Smooth muscle cell of the brain vasculature (primary cell): ENCODE measurements at places on chromosomes 1 and 21.

DNA sequence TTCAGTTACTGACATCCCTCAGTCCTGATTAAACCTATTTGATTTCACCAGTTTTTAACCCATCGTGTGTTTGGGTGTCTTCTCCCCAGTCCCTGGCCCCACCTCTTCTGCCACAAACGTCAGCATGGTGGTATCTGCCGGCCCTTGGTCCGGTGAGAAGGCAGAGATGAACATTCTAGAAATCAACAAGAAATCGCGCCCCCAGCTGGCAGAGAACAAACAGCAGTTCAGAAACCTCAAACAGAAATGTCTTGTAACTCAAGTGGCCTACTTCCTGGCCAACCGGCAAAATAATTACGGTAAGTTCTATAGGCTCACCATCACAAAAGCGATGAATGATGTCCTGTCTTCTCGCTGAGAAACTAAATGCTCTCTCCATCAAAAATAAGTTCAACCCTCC, 28.7 kb downstream of the NBPF3 start:
- DNase-seq: no peak

DNA sequence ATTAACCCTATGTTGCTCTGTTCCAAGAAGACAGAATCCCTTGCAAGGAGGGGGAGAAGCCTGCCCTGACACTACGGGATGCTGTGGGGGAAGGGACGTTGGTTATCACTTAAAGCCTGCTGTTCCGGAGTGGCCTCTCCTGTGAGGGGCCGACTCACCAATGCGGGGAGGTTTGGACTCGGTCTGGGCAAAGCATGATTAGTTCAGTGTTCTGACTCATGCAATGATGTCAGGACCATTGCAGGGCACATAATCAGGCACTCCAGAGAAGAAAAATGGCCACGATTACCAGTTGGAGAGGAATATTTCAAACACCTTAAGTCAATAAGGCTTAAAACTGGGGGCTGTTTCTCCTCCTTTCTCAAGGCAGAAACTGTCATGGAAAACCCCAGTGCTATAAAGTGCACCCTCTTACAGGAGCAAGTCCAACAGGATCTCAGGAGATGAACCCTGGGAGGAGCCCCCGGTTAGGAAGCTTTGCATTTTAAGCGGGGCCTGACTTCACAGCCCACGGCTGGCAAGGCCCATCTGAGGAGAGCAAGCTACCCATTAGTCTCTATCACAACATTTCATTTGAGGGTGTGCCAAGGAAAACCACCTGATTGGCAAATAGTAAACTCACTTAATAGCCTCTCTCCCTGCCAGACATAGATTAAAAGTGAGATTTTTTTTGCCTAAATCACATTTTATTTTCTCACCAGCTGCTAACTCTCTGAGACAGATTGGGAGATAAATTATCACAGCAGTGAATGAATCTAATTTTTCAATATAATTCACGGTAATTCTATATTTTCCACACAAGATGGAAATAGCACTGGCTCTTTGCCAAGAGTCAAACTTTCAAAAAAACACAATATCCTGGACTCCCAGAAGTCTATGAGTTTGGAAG, 202.5 kb downstream of the C1orf94 start:
- no peak for DNase-seq

DNA sequence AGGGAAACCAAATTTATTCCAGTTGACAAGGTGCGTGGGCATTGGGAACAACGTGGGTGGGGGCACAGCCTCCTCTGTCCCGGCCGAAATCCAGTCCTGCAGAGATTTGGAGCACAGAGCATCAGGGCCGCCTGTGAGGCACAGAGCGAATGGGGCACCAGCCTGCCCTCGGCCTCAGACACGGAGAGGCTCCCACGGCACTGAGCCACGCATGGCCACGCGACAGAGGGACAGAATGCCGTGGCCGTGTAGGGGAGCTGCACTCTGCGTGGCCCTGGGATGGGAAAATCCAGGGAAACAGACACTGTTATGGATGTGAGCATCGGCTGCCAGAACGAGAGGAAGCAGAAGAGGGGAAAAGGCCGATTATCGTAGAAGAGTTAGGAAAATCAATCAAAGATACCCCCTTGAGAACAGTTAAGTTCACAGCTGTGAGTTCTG, 13.5 kb upstream of the C1orf159 start:
- DNase-seq: no peak

DNA sequence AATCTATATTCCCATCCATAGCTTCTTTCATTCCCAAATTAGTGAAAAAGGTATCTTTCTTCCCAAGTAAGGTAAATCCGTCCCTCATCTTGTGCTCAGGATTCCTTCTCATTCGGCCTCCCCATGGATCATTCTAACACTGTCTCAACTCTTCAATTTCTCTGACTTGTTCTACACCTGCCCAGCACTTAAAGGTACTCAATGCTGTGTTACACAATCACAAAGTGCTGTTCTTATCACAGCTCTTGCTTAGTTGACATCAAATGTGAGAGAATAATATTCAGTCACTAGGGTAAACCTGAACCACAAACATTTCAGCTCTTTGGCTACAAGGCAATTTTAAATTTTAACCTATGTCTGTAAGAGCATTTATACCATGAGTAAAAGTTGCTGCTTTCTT, 94.8 kb downstream of the DIRAS3 start:
- DNase-seq: no peak

DNA sequence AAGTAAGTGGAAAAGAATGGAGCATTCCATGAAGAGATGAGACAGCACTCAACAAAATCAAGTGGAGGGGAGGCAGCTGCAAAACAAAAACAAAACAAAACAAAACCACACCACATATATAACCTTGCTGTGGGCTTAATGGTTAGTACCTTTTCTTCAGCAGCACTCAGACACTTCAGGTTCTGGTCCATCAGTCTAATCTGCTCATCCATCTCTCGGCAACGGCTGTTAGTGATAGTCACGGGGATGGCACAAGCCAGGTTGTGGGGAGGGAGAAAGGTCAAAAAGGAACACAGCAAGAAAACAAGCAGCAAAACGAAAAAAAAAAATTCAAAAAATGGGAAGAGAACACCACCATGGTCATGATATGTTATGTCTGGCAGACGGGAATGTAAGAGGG, 17.0 kb upstream of the NUP210L start:
- DNase-seq: no peak

DNA sequence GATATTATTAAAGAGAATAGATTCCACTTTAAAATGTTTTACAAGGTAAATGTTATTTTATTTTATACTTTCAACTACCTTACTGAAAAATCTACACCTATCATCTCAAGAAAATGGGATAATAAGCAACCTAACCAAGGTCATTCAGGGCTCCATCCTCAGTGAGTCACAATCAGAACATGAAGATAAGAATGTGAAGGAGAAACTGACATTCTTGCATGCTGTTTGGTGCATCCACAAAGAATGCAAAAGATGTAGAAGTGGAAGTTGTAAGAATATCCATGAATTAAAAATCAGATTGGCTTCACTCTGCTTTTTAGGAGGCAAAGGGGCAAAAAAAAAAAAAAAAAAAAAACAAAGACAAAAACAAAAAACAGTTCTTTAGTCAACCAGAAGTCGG, 6.5 kb downstream of the WARS2 start:
- DNase-seq: no peak

DNA sequence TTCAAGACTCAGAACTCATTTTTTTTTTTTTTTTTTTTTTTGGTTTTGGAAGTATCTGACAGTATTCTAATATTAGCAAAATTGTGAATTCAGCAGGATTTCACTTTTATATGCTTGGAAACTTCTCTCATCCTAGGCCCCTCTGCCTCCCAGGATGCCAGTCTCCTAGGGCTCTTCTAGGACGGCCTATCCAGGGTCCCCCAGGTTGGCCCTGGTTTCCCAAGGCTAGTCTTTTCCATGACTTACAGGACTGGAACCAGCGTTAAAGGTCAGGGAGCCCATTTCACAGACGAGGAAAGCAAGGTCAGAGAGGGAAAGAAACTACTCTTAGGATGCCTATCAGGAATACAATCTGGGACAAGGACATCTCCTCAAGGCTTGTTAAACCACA, 412.5 kb downstream of the PTPRU start:
- DNase-seq: no peak

- DNase-seq: no peak
Measured at GRCh38 chr1:164858096-164858632, 299.2 kb downstream of the PBX1 start.

DNA sequence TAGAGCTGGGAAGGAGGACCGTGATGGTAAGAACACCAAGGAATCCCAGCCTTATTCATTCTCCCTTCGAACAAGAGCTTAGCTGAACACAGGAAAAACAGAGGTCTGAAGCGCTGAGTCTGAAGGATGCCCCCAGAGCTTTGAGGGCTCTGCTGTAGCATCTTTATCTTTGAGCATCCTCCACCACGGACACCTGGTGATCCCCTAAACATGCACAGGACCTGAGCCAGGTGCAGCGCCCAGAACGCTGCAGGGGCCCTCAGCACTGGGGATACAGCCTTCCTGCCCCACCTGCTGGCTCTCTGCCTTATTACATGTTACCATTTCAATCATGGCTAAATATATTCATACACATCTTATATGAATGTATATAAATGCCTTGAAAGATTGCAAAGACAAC, 7.7 kb upstream of the GPATCH4 start:
- no peak for DNase-seq

DNA sequence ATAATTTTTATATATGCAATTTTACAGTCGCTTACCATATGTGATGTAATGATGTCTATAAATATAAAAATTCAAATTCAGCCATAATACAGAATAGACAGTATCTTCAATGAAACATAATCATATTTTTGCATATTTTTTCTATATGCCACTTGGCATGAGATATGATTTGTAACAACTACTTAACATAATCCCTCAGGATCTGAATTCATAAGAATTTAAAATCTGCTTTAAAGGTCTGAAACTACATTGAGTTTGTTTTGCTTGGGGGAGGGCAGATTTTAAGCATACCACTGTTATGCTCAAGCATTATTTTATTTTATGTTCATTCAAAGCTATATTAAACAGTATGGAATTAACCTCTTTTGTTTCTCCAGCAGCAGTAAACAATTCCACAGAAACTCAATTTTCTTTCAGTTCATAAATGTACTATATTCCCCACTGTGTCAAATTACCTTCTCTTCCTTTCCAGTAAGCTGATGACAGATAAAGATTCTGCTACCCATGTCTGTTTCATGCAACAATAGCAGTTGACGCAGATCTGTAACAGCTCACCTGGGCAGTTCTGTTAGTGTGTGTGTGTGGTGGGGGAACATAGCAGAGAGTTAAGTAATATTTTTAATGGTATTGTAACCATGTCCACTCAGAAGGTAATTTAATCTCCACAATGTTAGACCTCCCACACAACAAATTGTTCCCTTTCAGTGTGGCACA, 224.8 kb downstream of the NTNG1 start:
- DNase-seq: no peak

DNA sequence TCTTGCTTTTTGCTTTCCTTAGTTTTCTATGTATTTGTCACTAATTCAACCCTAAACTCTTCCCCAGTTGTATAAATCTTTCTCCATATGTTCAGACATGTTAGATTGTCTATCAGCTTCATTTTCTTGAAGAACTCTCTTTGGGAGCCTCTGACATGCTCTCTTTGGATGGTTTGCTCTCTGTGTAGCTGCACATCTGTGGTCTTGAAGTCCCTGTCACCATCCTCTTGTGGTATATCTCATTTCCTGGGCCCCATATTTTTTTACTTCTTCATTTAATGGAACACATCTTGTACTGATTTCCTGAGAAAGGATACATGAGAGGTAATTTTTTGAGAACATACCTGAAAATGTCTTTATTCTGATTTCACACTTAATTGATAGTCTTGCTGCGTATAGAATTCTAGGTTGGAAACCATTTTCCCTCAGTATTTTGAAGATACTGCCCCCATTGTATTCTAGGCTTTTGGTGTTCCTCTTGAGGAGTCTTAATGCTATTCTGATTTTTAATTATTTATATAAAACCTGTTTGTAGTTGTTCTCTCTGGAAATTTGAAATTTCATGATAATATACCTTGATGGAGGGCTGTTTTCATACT, 72.6 kb downstream of the ST3GAL3 start:
- no peak for DNase-seq

DNA sequence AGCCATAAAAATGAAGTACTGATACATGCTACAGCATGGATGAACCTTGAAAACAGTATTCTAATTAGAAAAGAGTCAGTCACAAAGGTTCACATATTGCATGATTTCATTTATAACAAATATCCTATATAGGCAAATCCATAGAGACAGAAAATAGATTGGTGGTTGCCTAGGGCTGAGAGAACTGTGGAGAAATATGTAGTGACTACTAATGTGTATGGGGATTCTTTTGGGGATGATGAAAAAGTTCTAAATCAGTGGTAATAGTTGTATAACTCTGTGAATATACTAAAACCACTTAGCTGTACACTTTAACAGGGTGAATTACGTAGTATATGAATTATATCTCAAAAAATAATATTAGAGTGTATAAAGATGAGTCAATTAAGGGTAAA, 45.8 kb downstream of the RNF115 start:
- DNase-seq: no peak

- no peak for DNase-seq
Measured at GRCh38 chr1:30715216-30715615, 8.2 kb downstream of the MATN1 start.

DNA sequence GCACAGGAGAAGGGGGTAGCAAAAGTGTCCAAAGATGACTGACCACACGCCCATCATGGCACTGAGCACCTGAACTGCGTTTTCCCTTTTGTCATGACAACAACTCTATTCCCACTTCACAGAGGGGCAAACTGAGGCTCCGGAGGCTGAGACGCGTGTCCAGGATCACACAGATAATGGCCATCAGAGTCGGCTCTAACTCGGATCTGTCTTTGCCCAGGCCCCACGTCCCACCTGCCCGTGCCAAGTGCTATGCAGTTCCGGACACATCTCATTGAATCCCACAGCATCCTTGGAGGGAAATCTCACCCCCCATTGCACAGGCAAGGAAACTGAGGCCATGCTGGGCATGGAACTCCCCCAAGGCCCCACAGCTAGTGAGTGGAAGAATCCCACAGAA, 62.1 kb downstream of the MATN1 start:
- no peak for DNase-seq
